ENCODE measurements at places on chromosomes 4 and X. TPM values are rescaled to one million over a fixed set of nuclear protein-coding genes. Genes with fewer than 3 reads are reported as not detected.

- no peak for DNase-seq
These were observed 4.3 kb upstream of the SLC4A4 start for GRCh38 chr4:71334465-71334882.

GRCh38 chrX:116267511-116268040, 97.0 kb downstream of the AGTR2 start:
- DNase-seq = no peak

DNA sequence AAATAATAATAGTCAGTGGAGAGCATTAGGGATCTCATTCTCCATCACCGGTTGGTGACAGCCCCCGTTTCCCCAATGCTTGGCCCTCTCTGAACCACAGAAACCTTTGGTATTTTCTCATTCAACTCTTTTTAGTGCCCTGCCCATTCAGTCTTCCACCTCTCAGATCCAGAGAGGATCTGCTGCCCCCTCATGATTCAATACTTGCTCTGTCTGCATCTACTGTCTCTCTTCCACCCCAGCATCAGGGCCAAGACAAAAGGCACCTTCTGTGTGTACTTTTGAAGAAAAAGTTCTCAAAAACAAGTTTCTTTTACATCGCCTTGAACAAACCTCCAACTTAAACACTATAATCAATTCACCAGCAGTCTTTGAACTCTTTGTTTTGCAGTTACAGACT, 19.3 kb downstream of the CLTRN start:
- DNase-seq = no peak

GRCh38 chr4:155371432-155372043, 5.2 kb downstream of the MAP9 start:
- DNase-seq = no peak

Gene PGRMC2
- 61.7 TPM for polyA plus RNA-seq

Gene MGST2
- 45.7 TPM for polyA plus RNA-seq

Gene HTRA3
- 46.2 TPM for polyA plus RNA-seq

Gene ALB
- 3.3 TPM for polyA plus RNA-seq

Gene FHL1
- 1,206 TPM for polyA plus RNA-seq

Gene TLR8
- 0.61 TPM for polyA plus RNA-seq

Measured in hindlimb muscle (tissue), 1 donor.